Airway epithelial cell (primary cell): ENCODE measurements at places on chromosomes 2 and 18. TPM values are rescaled to one million over a fixed set of nuclear protein-coding genes. Genes with fewer than 3 reads are reported as not detected.

RPIA gene
- total RNA-seq, result 4.9 and 5.3 TPM in 2 replicates

INHBB gene
- 0.28 TPM in 1 of 2 replicates, not detected in the other for total RNA-seq

COLEC12 gene
- total RNA-seq, result not detected in 2 replicates

CDKL4 gene
- 0.28 TPM in 1 of 2 replicates, not detected in the other for total RNA-seq

ASXL3 gene
- total RNA-seq, result under 0.01 and 0.05 TPM in 2 replicates

INPP5D gene
- 24.9 and 33.6 TPM in 2 replicates for total RNA-seq

GPR55 gene
- not detected in 2 replicates for total RNA-seq

CHST9 gene
- 3.0 and 3.2 TPM in 2 replicates for total RNA-seq

MTCL1 gene
- 11.8 and 14.5 TPM in 2 replicates for total RNA-seq

TTN gene
- not detected in 2 replicates for total RNA-seq

KCNIP3 gene
- 0.23 and 0.99 TPM in 2 replicates for total RNA-seq

IL37 gene
- total RNA-seq, result not detected in 2 replicates

CAVIN2 gene
- total RNA-seq, result 4.9 and 7.9 TPM in 2 replicates

NAT8 gene
- total RNA-seq, result not detected in 2 replicates

SERPINB13 gene
- total RNA-seq, result 44.9 and 63.0 TPM in 2 replicates

GNAL gene
- total RNA-seq, result 4.5 and 5.1 TPM in 2 replicates

SPOPL gene
- 5.4 and 8.5 TPM in 2 replicates for total RNA-seq

GAD1 gene
- total RNA-seq, result 2.6 TPM in 1 of 2 replicates, not detected in the other

DSG4 gene
- total RNA-seq, result 0.05 and 0.07 TPM in 2 replicates

CCDC141 gene
- total RNA-seq, result not detected in 2 replicates

ST6GAL2 gene
- total RNA-seq, result 0.23 TPM in 1 of 2 replicates, not detected in the other

HOXD12 gene
- not detected in 2 replicates for total RNA-seq

CYS1 gene
- 0.28 TPM in 1 of 2 replicates, not detected in the other for total RNA-seq

LRP1B gene
- total RNA-seq, result under 0.01 TPM in 1 of 2 replicates, not detected in the other

FKBP7 gene
- total RNA-seq, result 6.0 and 6.9 TPM in 2 replicates

TXNDC2 gene
- 0.07 TPM in 1 of 2 replicates, not detected in the other for total RNA-seq

PIEZO2 gene
- total RNA-seq, result 0.09 and 0.78 TPM in 2 replicates

LOXL3 gene
- 0.33 and 0.56 TPM in 2 replicates for total RNA-seq

RUFY4 gene
- not detected in 2 replicates for total RNA-seq

CYP27A1 gene
- total RNA-seq, result 0.37 and 0.56 TPM in 2 replicates

TMEM247 gene
- total RNA-seq, result not detected in 2 replicates

ZAP70 gene
- not detected in 2 replicates for total RNA-seq

MDH1 gene
- 180 and 210 TPM in 2 replicates for total RNA-seq

TMBIM1 gene
- 333 and 422 TPM in 2 replicates for total RNA-seq

TMEM163 gene
- total RNA-seq, result not detected in 2 replicates

SKA1 gene
- total RNA-seq, result 6.5 and 12.6 TPM in 2 replicates

DSG1 gene
- 46.9 and 48.9 TPM in 2 replicates for total RNA-seq

GPR39 gene
- 9.3 and 10.9 TPM in 2 replicates for total RNA-seq

GALNT13 gene
- not detected in 2 replicates for total RNA-seq

CHPF gene
- total RNA-seq, result 168 and 186 TPM in 2 replicates

AKAIN1 gene
- not detected in 2 replicates for total RNA-seq

EMILIN2 gene
- 1.1 and 1.4 TPM in 2 replicates for total RNA-seq

NXPH2 gene
- not detected in 2 replicates for total RNA-seq

MSTN gene
- not detected in 2 replicates for total RNA-seq

PNO1 gene
- total RNA-seq, result 19.8 and 20.3 TPM in 2 replicates

EFR3B gene
- 0.23 and 0.28 TPM in 2 replicates for total RNA-seq

PARD6G gene
- total RNA-seq, result 24.3 and 38.8 TPM in 2 replicates

FBXO48 gene
- total RNA-seq, result 0.28 and 0.56 TPM in 2 replicates

ASPRV1 gene
- 0.21 TPM in 1 of 2 replicates, not detected in the other for total RNA-seq

NT5DC4 gene
- not detected in 2 replicates for total RNA-seq

RNF125 gene
- total RNA-seq, result 0.14 and 1.3 TPM in 2 replicates

LRATD1 gene
- 44.7 and 62.1 TPM in 2 replicates for total RNA-seq

PRKAG3 gene
- not detected in 2 replicates for total RNA-seq

ANKRD62 gene
- not detected in 2 replicates for total RNA-seq

CPLX4 gene
- not detected in 2 replicates for total RNA-seq

UGT1A4 gene
- 0.33 TPM in 1 of 2 replicates, not detected in the other for total RNA-seq

RIT2 gene
- total RNA-seq, result not detected in 2 replicates

KANSL1L gene
- total RNA-seq, result 1.5 and 3.2 TPM in 2 replicates

RESP18 gene
- not detected in 2 replicates for total RNA-seq
